Keratinocyte (primary cell): ENCODE measurements at places on chromosomes 7 and 10. TPM values are rescaled to one million over a fixed set of nuclear protein-coding genes. Genes with fewer than 3 reads are reported as not detected.

The COL13A1 gene
- 0.89 to 3.2 TPM (median 1.5 TPM) in 3 replicates for polyA plus RNA-seq

The NUTM2B gene
- polyA plus RNA-seq: 0.18 to 0.27 TPM (median 0.25 TPM) in 3 replicates

The STEAP1B gene
- 12.0 to 18.9 TPM (median 14.9 TPM) in 3 replicates for polyA plus RNA-seq

The ELAPOR2 gene
- polyA plus RNA-seq: 1.7 to 3.3 TPM (median 1.8 TPM) in 3 replicates

- DNase-seq: no peak
- H3K4me3 ChIP-seq: no peak overlapping the region
- no peaks in the 10 kb centered on the region for H3K27me3 ChIP-seq
- no peak overlapping the region for H3K27ac ChIP-seq
These were observed 485.4 kb downstream of the HTR7 start for GRCh38 chr10:90372451-90372850.

DNA sequence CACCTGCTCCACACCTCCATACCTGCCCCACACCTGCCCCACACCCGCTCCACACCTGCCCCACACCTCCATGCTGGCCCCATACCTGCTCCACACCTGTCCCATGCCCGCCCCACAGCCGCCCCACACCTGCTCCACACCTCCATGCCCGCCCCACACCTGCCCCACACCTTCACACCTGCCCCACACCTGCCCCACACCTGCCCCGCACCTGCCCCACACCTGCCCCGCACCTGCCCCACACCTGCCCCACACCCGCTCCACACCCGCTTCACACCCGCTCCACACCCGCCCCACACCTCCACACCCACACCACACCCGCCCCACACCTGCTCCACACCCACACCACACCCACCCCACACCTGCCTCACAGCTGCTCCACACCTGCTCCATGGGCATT lies 53.0 kb downstream of the PARP12 start:
- no peaks in the 10 kb centered on the region for H3K4me1 ChIP-seq
- H3K27me3 ChIP-seq: no peaks in the 10 kb centered on the region
- no peak overlapping the region for H3K4me3 ChIP-seq

- peaks cover 2% of the 10 kb centered on the region for H3K36me3 ChIP-seq
- DNase-seq: no peak
- H3K27me3 ChIP-seq: no peaks in the 10 kb centered on the region
- peaks cover 19% of the 10 kb centered on the region for H3K4me1 ChIP-seq
These were observed 700 bp downstream of the MTPN start for GRCh38 chr7:135976312-135977006.

DNA sequence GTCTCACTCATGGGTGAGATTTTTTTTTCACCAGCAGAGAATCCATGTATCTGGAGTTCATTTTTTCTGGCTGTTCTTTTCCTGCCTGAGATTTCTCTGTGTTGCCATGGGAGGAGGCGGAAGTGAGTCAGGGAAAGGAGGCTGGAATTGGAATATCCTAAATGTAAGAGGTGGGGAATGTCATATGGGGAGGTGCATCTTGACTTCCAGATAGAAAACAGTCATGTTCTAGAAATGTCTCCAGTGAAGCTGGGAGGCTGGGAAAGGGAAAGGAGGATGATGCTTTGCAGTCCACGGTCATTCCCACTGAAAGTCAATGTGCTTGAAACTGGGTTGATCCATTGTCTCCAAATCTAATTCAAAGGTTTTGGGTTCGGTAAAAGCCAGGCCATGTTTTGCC lies 39.7 kb upstream of the HPS1 start:
- DNase-seq: no peak
- no peak overlapping the region for H3K4me3 ChIP-seq
- H3K27ac ChIP-seq: peak overlapping the region; percentile 11
- no peaks in the 10 kb centered on the region for H3K36me3 ChIP-seq
- H3K4me1 ChIP-seq: no peaks in the 10 kb centered on the region
- no peaks in the 10 kb centered on the region for H3K27me3 ChIP-seq

DNA sequence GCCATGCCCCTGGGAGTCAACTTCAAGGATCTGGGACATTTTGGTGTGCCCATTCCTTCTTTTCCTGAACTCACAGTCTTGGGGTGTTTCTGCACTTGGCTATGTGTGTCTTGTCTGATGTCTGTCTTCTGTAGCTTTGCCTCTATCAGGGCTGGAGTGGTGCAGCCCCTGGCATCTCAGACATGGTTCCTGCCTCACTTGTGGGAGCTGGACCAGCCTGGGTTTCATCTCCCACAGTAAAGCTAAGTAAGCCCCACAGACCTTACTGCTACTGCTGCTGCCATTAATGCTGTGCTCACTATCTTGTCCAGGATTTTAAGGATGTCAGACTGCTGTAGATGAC lies 59.0 kb downstream of the ADCYAP1R1 start:
- H3K27me3 ChIP-seq: no peaks in the 10 kb centered on the region
- no peaks in the 10 kb centered on the region for H3K4me1 ChIP-seq
- DNase-seq: no peak
- no peak overlapping the region for H3K4me3 ChIP-seq
